ENCODE measurements at places on chromosomes 1 and 21.

- no peak for DNase-seq
Measured at GRCh38 chr1:26717017-26717491, 21.2 kb downstream of the ARID1A start.

DNA sequence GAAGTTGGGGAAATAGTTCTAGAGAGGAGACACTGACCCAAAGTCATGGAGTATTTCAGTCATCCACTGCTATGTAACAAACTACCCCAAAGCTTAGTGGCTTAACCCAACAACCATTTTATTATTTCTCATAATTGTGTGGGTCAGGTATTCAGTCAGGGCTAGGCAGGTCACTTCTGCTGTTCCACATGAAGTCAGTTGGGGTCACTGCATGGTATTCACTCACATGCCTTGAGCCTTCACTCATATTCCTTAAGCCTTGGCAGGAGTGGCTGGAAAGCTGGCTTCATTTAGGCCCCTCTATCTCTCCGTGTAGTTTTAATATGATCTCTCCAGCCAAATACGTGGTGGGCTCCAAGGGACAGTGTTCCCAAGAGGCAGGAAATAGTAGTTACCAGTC is 17.5 kb upstream of the RNF11 start:
- no peak for DNase-seq

DNA sequence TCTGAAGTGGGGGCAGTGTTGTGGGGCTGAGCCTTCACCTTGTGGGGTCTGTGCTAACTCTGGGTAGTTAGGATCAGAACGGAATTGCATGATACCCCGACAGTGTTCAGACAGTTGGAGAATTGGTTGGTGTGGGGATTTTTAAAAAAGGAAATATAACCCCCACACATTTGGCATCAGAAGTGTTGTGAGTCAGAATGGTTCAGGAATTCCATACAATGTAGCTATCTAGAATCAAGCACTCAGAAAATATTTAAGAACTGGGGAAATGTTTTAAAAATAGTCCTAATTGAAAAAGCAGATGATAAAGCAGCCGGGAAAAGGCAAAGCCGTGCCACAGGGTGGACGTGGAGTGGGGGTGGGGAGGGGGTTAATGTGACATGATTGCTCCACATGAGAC is 6.5 kb upstream of the S100A7 start:
- DNase-seq: no peak

DNA sequence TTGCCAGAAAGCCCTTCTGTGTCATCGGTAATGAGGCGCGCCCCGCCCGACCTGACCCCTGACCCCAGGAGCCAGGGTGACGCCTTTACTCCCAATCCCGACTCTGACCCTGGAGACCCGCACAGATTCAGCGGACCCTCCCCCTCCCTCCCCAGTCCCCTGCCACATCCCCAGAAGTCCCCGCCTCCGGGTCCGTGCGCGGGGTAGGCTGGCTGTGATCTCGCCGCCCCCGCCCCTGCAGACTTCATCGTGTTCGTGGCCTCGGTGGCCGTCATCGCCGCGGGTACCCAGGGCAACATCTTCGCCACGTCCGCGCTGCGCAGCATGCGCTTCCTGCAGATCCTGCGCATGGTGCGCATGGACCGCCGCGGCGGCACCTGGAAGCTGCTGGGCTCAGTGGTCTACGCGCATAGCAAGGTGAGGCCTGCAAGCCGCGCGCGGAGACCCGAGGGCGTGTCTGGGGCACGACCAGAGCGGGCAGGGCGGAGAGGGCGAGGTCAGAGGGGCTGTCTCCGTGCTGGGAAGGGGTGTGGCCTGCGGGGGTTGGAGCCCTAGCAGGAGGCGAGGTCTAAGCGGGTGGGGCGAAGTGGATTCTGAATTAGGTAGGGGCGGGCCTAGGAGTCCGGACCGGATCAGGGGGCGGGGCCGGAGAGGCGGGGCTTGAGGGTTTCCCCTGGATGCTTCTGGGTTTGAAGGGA is 34.8 kb downstream of the KCNQ4 start:
- DNase-seq: peak; percentile 58

- DNase-seq: no peak
Measured at GRCh38 chr1:117616356-117616755, 10.5 kb downstream of the TENT5C start.

DNA sequence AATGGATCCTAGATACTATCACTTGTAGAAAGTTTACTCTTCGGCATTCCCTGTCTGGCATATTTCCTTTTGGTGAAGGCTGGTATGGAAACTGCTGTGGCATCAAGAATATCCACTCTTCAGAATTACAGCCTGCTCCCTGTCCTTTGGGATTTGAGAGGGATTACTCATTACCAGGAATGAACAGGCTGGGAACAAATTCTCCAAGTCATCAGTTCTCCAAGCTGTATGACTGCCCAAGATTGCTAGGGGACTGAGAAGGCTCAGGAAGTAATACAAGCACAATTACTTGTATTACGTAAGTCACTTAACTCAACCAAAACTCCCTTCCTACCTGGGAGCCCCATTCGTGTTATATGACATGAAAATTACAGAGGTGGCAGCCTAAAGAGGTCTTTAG is 49.6 kb downstream of the CD58 start:
- DNase-seq: no peak

DNA sequence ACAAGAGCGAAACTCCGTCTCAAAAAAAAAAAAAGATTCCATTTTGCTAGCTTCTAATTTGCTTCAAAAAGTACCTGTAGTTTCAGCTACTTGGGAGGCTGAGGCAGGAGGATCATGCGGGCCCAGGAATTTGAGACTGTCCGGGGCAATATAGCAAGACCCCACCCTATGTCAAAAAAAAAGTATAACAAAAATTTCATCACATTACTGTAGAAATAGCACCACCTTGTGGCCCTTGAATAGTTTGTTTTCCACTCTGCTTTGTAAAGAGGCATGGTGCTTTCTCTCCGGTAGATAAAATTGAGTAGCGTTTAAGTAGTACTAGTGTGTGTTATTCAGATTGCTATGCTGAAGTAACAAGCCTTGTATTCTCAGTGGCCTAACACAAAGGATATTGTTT is 18.2 kb upstream of the MSTO1 start:
- DNase-seq: no peak

- DNase-seq: no peak
Measured at GRCh38 chr1:91673613-91674012, 173.0 kb downstream of the CDC7 start.

DNA sequence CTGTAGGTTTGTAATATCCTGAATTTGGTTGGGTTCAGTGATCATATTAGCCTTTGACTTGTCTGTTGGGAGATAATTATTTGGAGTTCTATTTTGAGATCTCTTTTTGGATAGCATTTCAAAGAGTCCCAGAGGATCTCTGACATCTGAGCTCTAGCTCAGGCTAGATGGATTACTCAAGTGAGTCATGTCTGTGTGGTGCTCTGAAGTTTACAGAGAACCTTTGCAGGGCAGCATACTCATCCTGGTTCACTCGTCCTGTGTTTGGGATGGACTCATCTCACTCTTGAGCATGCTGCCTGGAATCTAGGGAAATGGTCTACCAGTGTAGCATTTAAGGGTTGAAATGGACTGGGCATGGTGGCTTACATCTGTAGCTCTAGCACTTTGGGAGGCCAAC is 29.4 kb upstream of the BMP8A start:
- no peak for DNase-seq

DNA sequence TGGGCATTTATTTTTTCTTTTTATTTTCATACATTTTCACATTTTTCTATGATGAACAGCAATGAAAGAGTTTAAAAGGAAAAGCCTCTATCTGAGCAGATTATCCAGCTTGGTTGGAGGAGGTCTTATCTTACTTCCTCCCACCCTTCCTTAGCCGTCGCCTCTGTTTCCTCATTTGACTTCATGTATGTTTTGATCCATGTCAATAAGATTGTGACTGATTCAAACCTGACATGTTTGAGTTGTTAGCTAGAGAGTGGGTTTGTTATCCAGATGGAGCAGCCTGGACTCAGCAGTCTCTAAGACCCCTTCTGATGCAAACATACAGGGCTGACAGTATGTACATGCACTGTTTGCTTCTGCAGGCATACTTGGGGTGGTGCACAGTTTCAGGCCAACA is 31.2 kb downstream of the MACO1 start:
- DNase-seq: no peak

GRCh38 chr1:193794239-193794638 is 607.8 kb upstream of the B3GALT2 start:
- DNase-seq: no peak

DNA sequence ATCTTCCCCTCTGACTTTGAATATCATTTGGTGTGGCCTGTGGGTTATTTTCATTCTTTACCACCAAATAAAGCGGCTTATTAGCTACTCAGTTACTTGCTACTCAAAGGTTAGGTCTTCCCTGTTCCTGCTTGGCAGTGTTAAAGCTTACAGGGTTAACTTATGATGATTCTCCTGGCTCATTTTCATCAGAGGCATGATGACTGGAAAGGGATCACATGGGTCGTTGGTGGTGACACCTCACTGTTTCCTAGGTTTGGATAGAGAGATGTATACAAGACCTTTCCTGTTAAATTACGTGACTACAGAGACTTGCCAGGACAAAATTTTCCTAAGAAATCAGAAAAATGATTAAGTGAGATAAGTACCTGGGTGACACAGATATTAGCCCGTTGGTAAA is 27.4 kb downstream of the MRPS6 start:
- DNase-seq: no peak

DNA sequence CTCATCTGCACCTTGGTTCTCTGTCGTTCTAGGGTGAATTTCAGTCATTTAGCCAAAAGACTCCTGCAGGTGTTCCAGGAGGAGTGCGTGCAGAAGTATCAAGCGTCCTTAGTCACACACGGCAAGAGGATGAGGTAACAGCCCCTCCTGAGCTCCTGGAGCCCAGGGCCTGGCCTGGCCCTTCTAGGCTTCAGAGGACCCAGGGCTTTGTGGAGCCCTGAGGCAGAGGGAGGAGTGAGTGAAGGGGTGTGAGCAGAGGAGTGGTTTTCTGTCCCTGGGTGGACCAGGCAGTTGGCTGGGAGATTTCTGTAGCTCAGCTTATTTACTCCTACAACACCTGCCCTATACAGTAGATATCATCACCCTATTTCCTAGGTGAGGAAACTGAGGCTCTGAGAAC is 15.7 kb upstream of the RASSF5 start:
- DNase-seq: no peak

DNA sequence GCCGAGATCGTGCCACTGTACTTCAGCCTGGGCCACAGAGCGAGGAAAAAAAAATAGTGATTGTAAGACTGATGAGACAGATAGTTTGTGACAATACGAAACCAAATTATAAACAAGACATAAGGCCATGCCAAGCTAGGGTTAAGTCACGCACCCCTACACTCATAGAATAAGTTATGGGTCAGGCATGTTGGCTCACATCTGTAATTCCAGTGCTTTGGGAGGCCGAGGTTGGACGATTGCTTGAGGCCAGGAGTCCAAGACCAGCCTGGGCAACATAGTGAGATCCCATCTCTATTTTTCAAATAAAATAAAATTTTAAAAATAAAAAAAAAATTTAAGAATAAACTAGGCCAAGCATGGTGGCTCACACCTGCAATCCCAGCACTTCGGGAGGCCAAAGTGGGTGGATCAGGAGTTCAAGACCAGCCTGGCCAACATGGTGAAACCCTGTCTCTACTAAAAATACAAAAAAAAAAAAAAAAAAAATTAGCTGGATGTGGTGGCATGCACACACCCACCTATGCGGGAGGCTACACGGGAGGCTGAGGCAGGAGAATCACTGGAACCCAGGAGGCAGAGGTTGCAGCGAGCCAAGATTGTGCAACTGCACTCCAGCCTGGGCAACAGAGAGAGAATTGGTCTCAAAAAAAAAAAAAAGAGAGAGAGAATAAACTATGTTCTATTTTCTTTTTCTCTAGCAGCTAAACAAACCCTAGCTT is 50.1 kb upstream of the SPOCD1 start:
- no peak for DNase-seq

- no peak for DNase-seq
Measured at GRCh38 chr1:154419620-154420571, 14.8 kb downstream of the IL6R start.

DNA sequence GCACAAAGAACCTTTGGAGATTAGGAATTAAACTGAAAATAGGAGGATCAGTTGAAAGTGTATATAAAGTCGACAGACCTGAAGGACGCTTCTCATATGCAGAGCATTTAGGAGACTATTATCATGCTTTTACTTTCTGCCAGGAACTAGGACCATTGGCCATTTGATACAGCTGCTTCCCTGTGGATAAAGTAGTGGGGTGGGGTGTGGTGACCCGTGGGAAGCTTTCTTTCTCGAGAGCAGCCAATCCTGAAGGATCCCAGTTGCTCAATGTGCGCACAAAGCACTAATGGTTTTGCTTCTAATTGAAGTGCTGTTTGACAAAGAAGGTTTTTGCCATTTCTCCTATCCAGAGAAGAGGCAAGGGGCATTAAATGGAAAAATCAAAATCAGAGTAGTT is 14.9 kb upstream of the CD55 start:
- DNase-seq: no peak

DNA sequence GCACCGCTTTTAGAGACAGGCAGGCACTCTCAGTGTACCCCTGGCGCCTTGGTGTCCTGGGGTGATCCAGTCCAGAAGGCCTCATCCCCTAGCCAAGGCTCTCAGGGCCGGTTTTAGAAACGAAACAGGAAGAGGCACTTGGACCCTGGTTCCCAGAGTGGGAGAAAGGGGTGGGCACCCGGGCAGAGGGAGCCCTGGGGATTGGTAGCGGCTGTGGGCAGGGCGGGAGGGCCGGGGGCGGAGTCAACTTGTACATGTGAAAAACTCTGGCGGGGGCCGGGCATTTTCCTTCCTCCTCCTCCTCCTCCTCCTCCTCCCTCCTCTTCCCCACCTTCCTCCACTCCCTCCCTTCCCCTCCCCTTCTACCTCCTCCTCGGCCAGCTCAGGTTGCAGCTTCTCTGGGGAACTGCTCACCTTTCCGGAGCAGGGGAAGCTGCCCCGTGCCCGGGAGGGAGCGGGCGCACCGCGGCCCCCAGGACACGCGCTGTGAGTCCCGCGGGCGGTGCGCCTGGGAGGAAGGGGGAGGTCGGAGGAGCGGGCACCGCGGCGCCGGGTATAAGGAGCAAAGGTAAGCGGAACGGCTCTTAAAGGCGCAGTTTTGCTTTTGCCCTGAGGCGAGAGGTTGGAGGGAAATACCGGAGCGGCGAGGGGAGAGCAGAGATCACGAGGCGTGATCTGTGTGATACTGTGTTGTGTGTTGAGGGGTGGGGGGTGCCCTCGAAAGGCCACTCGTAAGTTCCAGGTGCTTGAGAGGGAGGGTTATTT is at the start of gene CDK18:
Gene CDK18 (plus strand): TSS at position 359 of the 765 bp plus-strand sequence. CDS start 18,499 bp downstream, outside the sequence.
- DNase-seq: no peak

- DNase-seq: no peak
Measured at GRCh38 chr1:227883073-227883520, 64.6 kb downstream of the WNT9A start.

DNA sequence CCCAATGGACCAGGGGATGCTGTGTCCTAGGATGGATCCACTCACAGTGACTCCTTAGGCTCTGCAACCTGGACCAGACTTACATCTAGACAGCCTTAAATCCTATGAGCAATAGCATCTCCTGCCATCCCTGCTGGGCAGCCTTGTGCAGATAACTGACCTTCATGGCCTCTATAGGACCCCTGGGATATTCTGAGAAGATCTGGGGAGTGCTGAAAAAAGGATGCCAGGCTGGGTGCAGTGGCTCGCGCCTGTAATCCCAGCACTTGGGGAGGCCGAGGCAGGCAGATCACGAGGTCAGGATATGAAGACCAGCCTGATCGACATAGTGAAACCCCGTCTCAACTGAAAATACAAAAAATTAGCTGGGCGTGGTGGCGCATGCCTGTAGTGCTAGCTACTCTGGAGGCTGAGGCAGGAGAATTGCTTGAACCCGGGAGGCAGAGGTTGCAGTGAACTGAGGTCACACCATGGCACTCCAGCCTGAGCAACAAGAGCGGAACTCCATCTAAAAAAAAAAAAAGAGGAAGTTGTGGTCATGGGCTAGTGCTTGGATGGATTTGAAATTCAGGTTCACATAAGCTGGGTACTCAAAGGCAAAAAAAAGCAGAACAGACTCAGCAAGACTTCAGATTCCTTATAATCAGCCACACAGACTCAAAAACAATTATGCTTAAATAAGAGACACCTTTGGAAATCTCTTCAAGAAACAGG is 10.9 kb upstream of the SH2D1B start:
- DNase-seq: no peak

Measured in stimulated activated CD8-positive, alpha-beta memory T cell treated with anti-CD3 and anti-CD28 coated beads, Interleukin-7, amount 100 ng/mL, for 1 hour (primary cell).